ENCODE measurements at places on chromosomes 7 and 10. TPM values are rescaled to one million over a fixed set of nuclear protein-coding genes. Genes with fewer than 3 reads are reported as not detected.

The PHYHIPL gene
- 0.17 TPM for total RNA-seq

The HACD1 gene
- 35.4 TPM for total RNA-seq

The KIAA1217 gene
- 39.3 TPM for total RNA-seq

The NEBL gene
- 1.9 TPM for total RNA-seq

The GOLGA7B gene
- 3.1 TPM for total RNA-seq

The NPFFR1 gene
- total RNA-seq: under 0.01 TPM

The ZNF425 gene
- total RNA-seq: 4.4 TPM

The ADAM12 gene
- total RNA-seq: 0.26 TPM

The ZNF487 gene
- 3.8 TPM for total RNA-seq

The CEP55 gene
- 1.2 TPM for total RNA-seq

The NEUROD6 gene
- total RNA-seq: not detected

The SPDYE18 gene
- 0.33 TPM for total RNA-seq

The MYH16 gene
- total RNA-seq: 1.7 TPM

The CALHM3 gene
- not detected for total RNA-seq

The IL6 gene
- total RNA-seq: not detected

The EN2 gene
- 0.43 TPM for total RNA-seq

The FEZF1 gene
- total RNA-seq: not detected

The FAM204A gene
- 50.3 TPM for total RNA-seq

The DYNC1I1 gene
- total RNA-seq: 1.8 TPM

The COL28A1 gene
- total RNA-seq: 0.17 TPM

The TEX36 gene
- not detected for total RNA-seq

The SNX8 gene
- total RNA-seq: 35.4 TPM

The PNLIPRP3 gene
- total RNA-seq: 98.2 TPM

The RFC2 gene
- total RNA-seq: 18.6 TPM

The C10orf95 gene
- total RNA-seq: 1.5 TPM

The HOGA1 gene
- 0.17 TPM for total RNA-seq

The PRLHR gene
- not detected for total RNA-seq

The LIPJ gene
- total RNA-seq: 0.17 TPM

The RNF32 gene
- total RNA-seq: 1.0 TPM

The AGMO gene
- total RNA-seq: not detected

The XRCC2 gene
- 7.6 TPM for total RNA-seq

The CACNB2 gene
- total RNA-seq: not detected

The SPDYE11 gene
- total RNA-seq: 0.17 TPM

The CRHR2 gene
- not detected for total RNA-seq

The TDRD1 gene
- 0.17 TPM for total RNA-seq

The OR2A7 gene
- 4.4 TPM for total RNA-seq

The AKR1C2 gene
- total RNA-seq: 28.0 TPM

The SPDYE1 gene
- not detected for total RNA-seq

The DGKB gene
- total RNA-seq: not detected

The YWHAG gene
- total RNA-seq: 226 TPM

The EBLN1 gene
- total RNA-seq: not detected

The FKBP14 gene
- total RNA-seq: 56.6 TPM
